ENCODE measurements at places on chromosomes 5 and 9.

DNA sequence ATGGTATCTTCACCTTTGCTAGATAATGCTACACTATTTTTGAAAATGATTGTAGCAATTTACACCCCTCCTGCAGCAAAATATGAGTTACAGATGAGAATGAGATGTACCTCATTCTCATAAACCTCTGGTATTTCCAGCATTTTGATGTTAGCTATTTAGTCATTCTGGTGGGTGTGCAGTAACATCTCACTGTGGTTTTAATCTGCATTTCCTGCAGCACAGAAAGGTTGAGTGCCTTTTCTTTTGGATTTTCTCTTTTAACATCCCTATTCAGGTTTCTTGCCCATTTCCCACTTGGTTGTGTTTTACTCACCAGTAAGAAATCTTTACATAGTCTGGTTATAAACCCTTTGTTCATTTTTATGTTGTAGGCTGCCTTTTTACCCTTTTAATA lies 206.2 kb downstream of the NR3C1 start:
- DNase-seq: peak; percentile 34

DNA sequence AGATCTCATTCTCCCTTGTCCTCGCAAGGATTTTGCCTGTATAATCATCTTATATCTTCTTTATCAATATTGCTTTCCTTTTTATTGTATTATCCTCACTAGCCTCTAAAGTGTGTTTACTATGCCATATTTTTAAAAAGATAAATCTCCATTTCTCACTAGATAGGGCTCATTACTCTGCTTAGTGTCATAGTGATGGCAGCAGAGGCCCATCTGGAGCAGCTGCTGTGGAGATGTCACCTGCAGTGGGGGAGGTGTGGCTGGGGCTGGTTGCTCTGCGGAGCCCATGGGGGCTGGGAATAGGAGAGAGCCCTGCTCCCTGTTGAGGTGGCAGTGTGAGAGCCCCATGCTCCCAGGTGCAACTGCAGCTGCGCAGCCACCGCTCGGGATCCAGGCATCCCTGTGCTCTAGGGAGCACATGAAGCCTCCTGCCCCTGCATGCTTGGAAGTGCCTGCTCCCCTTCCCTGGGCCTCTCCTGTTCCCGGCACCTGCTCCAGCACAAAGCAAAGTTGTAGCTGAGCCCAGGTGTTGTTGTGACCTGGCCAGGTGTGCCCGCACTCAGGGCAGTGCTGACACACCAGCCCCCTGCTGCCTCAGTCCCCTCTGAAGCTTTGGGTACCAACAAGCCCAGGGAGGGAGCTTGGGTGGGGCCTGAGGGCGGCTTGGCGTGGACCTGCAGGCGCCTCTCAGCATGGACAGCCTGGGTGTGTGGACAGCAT lies 144.6 kb upstream of the MRPS30 start:
- no peak for DNase-seq

GRCh38 chr5:166979307-166979895 lies 1312.0 kb upstream of the WWC1 start:
- no peak for DNase-seq

DNA sequence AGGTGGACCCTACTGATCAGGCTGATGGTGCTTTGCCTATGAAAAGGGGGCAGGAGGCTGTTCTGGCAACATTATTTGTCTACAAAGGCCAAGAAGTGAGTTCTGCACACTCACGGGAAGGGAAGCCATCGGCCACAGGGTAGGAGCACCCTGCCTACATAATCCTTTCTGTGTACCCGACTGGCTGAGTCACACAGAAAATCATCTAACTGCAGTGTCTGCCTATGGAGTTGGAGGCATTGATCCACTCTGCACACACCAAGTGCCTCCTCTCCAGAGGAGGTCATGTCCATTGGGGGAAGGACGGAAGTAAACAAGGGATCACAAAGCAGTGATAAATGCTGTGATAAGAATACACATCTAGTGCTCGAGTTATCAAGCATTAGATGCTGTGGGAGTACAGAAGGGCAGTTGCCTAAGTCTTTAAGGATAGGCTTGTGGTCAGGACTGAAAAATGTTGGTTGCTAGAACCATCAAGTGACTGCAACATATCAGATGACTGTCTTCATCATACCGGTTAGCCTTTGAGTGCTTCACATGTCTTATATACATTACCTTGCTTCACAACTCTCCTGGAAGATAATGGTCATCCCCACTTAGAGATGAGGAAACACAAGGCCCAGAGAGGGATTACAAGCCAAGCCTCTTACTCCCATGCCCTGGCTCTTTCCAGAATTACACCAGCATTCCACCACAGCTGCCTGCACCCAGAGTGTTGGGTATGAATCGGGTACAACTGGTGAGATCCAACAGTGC lies 1.3 kb upstream of the SLC2A8 start:
- no peak for DNase-seq

DNA sequence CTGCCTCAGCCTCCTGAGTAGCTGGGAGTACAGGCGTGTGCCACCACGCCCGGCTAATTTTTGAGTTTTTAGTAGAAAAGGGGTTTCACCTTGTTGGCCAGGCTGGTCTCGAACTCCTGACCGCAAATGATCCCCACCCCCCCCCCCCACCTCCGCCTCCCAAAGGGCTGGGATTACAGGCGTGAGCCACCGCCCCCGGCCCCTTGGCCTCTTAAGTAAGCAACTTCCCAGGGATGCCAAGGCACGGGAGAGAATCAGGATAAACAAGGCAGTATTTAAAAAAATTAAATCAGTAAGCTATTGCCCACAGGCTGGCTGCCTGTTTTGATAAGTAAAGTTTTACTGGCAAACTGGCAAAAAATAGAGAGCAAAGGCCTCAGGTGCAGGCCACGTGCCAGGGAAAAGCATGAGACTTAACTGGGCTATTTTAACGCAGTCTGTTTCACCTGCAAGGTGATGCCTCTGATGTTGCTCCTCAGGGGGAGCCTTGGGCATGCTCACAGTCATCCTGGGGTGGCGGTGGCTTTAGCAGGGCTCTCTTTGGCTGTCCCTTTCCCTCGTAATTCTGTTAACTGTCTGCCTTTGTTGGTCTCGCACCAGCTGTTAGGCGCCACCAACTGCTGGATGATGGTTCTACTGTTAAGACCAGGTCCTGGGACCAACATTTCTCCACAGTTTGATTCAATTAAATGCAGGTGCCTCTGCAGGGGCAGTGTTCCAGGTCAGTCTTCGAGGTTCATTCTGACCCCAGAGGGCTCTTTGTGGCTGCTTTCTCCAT lies 19.4 kb upstream of the RNF130 start:
- no peak for DNase-seq

- no peak for DNase-seq
Observed at GRCh38 chr5:111347021-111347420, 122.8 kb downstream of the CAMK4 start.

GRCh38 chr5:28685794-28686193 lies 1647.4 kb upstream of the CDH9 start:
- no peak for DNase-seq

GRCh38 chr9:124078641-124079040 lies 67.1 kb downstream of the LHX2 start:
- DNase-seq: peak; percentile 79

GRCh38 chr5:156164306-156164705 lies 162.7 kb upstream of the SGCD start:
- no peak for DNase-seq

DNA sequence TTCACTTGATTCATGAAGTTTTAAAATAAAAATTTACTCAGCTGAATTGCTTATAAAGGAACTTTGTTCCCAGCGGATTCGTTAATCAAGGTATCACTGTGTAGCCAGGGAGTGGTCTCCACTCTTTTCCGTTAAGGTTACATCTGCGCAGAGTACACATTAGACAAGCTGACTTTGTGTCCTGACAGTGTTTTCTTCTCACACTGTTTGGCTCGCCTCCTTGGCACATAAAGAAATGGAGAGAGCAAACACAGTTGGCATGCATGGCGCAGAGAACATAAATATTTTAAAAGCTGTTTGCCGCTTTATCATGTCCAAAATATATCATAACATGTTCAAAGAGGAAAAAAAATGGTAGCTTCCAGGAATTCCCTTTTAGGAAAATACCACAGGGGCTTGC lies 153.2 kb downstream of the EDIL3 start:
- no peak for DNase-seq

GRCh38 chr9:106438928-106439327 lies 424.0 kb upstream of the ZNF462 start:
- peak; percentile 9 for DNase-seq

DNA sequence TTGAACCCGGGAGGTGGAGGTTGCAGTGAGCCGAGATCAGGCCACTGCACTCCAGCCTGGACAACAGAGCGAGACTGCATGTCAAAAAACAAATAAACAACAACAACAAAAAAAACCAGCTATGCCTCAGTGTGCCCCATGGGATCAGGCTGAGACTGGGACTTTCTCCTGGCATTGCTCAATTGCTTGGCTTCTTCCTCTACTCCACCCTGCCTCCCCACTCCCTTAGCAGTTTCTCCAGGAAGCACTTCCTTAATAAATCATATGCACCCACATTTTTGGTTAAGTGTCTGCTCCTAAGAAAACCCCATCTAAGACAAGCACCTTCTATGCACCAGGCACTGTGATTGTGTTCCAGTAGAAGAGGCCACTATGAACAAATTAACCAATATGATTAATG lies 41.0 kb upstream of the TMEM252 start:
- no peak for DNase-seq

GRCh38 chr9:124415852-124416484 lies 726 bp upstream of the PSMB7 start:
- DNase-seq: no peak

DNA sequence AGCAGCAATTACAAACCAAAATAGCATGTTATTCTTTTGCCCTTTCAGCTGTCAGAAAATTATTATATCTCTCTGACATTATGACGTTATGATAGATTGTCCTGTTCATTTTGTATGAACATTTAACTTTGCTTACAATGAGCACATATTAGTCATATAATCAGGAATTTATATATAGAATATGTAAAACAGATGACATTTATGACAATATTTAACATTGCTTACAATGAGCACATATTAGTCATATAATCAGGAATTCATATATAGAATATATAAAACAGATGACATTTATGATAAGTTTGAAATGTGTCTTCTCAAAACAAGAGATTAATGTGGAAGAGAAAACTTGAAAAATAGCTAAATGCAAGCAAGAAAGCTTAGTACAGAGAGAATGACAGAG lies 1180.2 kb downstream of the CDH12 start:
- no peak for DNase-seq

GRCh38 chr5:145484158-145484557 lies 351.0 kb downstream of the PRELID2 start:
- peak; percentile 69 for DNase-seq

DNA sequence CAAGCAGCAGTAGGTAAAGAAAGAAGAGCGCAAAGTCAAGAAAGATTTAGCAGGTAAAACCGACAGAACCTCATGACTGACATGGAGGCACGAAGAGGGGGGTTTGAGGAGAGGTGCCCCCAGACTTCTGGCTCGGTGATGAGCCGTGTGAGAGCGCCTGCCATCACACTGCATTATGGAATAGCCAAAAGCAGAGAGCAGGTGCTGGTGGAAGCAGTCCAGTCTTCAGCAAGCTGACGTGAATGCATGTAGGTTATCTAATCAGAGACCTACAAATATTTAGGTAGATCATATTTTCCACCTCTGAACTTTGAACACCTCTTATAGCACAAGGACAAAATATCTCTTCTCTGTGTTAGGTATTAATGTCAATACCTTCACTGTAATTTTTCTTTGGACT lies 68.4 kb downstream of the RNF130 start:
- no peak for DNase-seq

- DNase-seq: peak; percentile 50
Observed at GRCh38 chr9:99134893-99135341, 30.0 kb downstream of the TGFBR1 start.

- no peak for DNase-seq
Observed at GRCh38 chr5:133564921-133565565, 47.3 kb downstream of the FSTL4 start.

GRCh38 chr5:60494635-60495034 lies 205.3 kb downstream of the DEPDC1B start:
- DNase-seq: no peak

DNA sequence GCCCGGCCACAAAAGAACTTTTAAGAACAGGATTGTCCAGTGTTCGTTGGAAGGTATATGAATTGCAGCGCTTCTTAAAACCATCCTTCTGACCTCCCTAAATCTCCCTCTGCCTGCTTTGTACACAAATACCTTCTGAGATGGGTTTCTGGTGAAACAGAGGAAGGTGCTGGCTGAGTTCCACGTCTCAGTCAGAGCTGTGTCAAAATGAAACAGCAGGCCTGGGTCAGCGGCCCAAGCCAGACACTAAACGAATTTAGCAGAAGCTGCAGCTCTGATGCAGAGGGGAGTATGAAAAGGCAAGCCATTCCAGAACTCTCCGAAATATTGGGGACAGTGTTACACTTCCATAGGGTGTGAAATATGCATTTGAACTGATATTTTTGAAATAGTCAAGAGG lies 37.8 kb upstream of the CRB2 start:
- no peak for DNase-seq

GRCh38 chr5:91469517-91470165 lies 86.5 kb upstream of the ARRDC3 start:
- DNase-seq: no peak

DNA sequence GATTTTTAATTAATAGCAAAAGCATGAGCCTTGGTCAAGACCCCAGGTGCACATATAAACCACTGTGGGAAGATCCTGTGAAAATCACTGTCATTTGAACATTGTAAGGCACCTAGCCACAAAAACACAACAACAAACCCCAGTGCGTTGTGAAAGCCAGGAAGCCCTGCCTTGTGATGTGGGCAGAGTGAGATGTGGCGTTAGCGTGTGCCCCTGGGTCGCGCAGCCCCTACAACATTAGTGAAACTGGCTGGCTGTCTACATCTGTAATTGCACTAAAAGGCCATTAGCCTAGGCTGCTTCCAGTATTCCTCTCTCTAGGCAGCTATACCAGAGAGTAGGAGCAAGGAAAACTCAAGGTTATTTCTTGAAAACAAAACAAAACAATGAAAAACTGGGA lies 21.1 kb upstream of the PDZD2 start:
- DNase-seq: no peak

DNA sequence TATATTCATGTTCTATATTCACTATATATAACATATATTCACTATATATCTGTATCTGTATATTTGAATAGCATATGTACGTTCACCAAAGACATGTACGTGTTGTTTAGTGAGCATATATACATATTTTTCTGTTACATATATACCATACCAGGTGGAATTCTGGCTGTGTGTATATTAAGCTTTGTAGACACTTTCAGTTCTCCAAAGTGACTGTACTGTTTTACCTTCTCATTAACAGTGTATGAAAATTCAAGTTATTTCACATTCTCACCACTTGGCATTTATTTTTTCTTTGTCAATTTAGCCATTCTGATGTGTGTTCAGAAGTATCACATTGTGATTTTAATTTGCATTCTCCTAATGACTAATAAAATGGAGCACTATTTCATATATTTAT lies 52.2 kb downstream of the DROSHA start:
- no peak for DNase-seq

- DNase-seq: peak; percentile 94
Observed at GRCh38 chr9:120394058-120394669, 185.8 kb downstream of the CDK5RAP2 start.

GRCh38 chr5:12659686-12660085 lies 755.4 kb upstream of the CTNND2 start:
- no peak for DNase-seq

DNA sequence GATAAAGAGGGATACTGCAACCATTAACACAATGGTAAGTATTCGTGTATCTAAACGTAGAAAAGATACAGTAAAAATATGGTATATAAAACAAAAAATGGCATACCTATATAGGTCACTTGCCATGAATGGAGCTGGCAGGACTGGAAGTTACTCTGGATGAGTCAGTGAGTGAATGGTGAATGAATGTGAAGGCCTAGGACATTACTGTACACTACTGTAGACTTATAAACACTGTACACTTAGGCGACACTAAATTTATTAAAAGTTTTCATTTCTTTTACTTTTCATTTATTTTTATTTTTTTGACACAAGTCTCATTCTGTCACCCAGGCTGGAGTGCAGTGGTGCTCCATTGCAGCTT lies 14.1 kb downstream of the TDRD7 start:
- no peak for DNase-seq
